T-helper 17 cell (primary cell): ENCODE measurements at places on chromosomes 6 and 20.

GRCh38 chr20:9109566-9109965, 40.7 kb downstream of the PLCB4 start:
- DNase-seq, result no peak

DNA sequence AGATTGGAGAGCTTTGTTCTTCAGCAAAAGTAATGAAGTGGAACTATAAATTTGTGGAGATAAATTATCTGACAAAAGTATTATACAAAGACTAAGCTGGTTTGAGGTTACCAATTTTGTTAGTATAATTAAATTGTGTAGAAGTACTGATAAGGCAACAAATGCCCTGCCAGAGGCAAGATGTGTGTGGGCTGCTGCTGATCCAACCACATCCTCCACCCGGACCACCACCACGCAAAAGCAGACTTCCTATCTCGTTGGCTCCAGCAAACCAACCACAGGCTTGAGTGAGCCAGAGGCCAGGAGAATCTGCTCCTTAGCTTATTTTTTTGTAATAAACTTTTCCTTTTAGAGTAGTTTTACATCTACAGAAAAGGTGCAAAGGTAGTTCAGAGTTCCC, 1.1 kb upstream of the MYLK4 start:
- no peak for DNase-seq

DNA sequence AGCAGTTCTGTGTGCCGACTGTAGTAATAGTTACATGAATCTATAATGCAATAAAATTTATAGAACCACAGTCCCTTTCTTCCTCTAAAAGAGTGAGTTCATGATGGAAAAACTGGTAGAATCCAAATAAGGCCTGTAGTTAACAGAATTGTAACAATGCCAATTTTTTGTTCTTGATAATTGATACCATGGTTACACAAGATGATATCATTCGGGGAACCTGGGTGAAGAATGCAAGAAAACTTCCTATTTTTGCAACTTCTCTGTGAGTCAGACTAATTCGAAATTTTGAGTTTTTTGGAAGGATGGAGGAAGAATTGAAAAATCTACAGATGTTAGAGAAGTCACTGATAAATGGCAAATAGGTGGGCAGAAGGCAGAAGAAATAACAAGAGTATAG, 381.8 kb downstream of the CDKAL1 start:
- no peak for DNase-seq

DNA sequence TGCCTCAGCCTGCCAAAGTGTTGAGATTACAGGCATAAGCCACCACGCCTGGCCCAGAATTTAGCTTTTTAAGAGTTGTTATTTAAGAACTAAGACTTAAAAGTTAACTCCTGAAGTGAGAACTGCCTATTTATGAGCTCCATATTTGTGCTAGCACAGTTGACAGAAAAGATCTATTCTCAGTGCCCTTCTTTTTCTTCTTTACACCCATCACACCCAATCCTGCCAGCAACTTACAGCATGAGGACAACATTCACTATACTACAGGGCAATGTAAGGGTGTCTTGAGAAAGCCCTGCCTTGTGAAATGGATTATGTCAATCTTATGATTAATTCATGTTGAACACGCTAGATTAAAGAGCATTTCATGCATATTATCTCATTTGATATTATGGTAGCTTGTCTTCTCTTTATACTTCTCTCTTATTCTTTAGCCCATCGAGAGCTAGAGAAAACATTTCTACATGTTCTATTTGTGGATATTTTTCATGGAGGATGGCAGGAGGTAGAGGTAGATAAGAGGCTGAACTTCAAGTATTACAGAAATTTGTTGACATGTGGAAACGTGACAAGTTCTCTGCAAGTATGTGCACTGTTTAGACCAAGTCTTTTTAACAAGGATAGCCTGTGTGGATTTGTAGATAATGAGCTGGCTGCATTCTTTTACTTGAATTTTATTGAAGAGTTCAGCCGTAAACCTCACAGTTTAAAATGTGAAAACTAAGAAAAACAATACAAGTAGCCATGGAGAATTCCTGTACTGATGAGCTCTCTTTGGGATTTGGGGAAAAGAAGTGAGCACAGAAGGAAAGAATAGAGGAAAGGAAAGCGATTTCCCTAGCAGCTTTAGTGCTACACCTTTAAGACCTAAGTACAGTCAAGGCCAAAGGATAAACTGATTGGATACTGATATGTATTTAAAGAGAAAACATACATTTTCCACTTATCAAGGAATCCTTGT, 212.2 kb downstream of the ARHGAP18 start:
- DNase-seq, result no peak

- no peak for DNase-seq
These were observed 431.9 kb upstream of the GJE1 start for GRCh38 chr6:141700819-141701218.

GRCh38 chr20:62570403-62570802, 71.9 kb upstream of the SLCO4A1 start:
- DNase-seq, result no peak

DNA sequence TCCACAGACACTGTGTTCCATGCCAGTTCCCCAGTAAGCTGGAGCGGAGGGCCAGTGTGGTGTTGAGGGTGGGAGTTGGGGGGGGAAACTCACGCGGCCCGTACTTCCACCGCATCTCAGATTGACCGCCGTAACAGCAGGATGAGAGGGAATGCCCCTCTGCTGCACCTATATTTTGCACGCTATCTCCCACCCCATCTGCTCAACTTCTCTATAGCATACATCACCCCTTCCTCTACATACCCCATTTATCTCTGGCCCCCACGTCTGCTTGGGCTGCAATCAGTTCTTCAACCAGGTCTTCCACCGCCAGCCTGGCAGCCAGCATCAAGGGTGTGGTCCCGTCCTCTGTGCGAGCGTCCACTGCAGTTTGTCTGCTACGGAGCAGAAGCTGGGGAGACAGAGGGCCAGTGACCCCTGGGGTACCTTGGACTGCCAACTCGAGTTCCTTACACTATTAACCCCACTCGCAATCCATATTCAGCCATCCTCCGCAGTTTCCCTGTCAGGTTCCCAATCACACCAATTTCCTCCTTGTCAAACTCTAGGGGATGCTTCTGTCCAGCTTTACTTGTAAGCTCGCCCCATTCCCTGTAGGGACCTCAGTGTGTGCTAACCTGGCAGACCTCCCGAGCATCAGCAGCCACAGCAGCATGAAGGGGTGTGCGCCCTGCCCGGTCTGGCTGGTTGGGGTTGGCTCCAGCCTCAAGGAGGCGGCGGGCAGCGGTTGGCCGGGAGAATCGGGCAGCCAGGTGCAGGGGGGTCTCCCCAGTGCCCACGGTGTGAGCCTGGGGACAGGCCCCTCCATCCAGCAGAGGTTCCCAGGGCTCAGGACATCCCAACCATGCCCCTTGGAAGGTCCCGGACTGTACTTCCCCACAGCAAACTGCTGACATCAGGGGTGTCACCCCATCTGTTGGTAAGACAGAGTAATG, 4.5 kb upstream of the GPSM3 start:
- DNase-seq, result no peak

DNA sequence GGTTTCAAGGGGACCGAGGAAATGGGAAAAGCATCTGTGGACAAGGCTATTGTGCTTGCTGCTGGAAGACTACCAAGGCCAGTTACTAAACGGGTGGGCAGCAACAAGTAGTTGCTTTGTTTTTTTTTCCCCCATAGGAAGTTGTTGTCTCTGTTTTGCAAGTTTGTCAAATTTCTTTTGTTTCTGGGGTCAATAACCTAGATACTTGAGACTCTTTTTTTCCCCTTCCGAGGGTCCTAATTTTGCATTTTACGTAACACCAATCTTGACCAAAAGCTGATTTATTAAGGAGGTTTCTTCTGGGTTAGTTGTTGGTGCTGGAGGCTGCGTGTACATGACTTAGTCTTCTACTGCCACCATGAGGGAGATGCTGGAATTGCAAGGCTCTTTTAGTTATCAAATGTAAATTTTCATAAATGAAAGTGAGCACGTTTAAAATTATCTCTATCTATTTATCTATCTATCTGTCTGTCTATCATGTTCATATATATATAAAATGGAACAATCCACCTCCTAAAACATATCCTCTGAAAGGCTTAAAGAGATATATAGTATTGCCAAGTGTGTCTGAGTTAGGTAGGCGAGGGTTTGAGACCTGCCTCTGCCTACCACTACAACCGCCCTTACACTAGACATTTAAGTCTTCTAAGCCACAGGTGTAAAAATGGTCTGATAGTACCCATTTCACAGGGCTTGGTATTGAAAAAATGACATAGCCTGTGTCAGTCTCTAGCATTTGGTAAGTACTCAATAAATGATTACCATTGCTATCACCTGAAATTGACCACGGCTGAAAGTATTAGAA, 60.2 kb downstream of the GCLC start:
- peak; percentile 46 for DNase-seq

GRCh38 chr6:170208651-170209353, 82.1 kb downstream of the DLL1 start:
- DNase-seq, result no peak

DNA sequence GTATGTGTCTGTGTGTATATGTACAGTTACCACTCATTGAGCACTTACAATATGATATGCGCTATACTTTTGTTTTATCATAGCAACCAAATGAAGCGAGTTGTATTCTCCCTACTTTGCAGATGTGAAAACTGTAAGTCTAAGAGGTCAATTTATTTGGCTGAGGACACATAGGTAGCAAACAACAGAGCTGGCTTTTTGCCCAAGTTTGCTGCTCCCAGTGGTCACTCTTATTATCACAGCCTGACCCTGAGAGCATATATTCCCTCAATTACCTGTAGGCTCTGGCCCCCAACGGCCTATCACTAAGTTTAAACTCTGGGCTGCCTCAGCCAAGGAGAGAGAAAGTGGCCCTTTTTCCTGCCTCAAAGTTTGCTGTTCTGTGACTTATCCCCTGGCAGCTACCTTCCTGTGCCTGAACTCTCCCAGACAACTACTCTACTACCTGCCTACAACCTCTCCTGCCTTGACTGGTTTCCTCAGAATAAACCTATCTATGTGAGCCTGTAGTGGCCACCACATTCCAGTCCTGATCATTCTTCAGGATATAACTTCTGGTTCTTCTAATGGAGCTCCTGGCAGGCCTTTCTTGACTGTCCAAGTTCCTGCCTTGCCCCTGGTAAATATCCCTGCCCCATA, 221.8 kb downstream of the FRK start:
- DNase-seq, result no peak

- no peak for DNase-seq
These were observed 96.2 kb upstream of the CNR1 start for GRCh38 chr6:88262332-88262731.

GRCh38 chr20:56629464-56630085, 469 bp downstream of the TFAP2C start:
- DNase-seq, result no peak

GRCh38 chr6:4801491-4802110, 25.4 kb downstream of the CDYL start:
- DNase-seq, result no peak

DNA sequence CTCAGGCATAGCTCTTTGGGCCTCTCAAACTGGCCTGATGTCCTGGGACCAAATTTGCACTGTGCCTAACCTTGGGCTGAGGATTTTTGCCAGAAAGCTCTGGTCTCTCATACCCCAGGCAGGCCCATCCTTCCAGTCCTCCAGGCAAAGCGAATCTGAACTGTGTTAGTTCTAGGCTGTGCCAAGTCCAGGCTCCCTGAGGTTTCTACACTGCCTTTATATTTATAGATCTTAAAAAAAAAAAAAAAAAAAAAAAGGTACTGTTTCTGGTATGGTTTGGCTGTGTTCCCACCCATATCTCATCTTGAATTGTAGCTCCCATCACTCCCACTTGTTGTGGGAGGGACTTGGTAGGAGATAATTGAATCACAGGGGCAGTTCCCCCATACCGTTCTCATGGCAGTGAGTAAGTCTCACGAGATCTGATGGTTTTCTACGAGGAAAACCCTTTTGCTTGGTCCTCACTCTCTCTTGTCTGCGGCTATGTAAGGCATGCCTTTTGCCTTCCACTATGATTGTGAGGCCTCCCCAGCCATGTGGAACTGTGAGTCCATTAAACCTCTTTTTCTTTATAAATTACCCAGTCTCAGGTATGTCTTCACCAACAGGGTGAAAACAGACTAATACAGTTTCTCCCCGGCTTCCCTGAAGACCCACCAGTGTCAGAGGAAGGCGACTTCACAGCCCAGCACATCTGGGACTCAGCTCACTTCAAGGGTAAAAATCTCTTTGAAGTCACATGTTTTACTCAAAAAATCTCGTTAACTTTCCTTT, 39.0 kb upstream of the TBXT start:
- DNase-seq, result no peak

- no peak for DNase-seq
These were observed 51.0 kb upstream of the CEP162 start for GRCh38 chr6:84278321-84278998.

DNA sequence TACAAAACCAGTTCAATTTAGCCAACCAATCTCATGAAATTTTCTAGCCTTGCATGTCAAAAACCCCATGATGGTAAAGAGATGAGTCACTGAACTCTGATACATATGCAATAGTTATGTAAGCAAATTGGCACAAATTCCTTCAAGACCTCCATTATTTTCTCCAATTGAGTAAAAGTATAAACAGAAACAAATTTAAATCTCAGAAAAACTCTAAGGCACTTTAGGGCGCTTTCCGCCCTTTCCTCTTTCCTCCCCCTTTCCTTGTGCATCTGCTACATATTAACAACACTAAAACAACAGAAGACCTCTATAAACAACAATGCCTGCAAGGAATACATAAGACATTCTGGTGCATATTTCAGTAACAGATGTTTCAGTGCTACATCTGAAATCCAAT, 48.5 kb downstream of the KIF13A start:
- no peak for DNase-seq

- no peak for DNase-seq
These were observed 74.6 kb upstream of the CEP85L start for GRCh38 chr6:118725944-118726343.

GRCh38 chr20:5031206-5031557, 29.9 kb upstream of the SLC23A2 start:
- DNase-seq, result no peak

DNA sequence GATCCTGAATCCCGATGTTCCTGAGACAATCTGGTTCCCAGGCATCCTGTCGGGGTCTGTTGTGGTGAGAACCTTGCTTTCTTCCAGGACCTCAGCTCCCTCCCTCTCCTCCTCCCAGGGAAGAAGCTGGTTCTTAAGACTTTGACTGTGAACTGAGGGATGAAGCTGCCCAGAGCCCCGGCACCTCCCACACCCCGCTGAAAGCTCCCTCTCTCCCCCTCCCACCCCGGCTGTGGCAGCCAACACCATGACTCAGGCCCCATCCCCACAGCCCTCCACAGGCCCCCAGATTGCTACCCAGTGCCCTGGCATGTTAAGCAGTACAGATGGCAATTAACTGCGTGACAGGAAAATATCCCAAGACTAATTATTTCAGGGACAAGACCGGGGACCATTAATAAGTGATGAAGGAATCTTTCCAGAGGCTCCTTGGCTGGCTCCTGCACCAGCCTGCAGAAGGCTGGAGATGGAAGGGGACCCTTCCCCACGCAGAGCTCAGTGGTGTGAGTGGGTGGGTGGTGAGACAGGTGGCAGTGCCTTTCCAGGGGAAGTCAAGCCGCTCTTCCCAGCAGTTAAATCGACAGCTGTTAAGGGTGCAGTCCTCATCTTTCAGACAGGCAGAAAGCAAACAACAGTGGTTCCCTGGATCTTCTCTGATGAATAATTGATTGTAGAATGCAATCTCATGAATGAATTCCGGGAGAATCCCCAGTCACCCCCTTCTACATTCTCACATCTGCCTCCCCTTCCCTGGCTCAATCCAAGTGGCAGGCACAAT, 237.9 kb downstream of the LRFN2 start:
- DNase-seq, result no peak
